ENCODE measurements at places on chromosomes 1 and 21.

GRCh38 chr1:169868978-169869377 is 24.7 kb downstream of the SCYL3 start:
- DNase-seq, result no peak

GRCh38 chr1:56156971-56157876 is 422.1 kb downstream of the PLPP3 start:
- DNase-seq, result no peak

GRCh38 chr1:227124473-227124872 is 184.4 kb downstream of the COQ8A start:
- no peak for DNase-seq

GRCh38 chr1:183735069-183735860 is 69.7 kb upstream of the RGL1 start:
- no peak for DNase-seq

GRCh38 chr1:192256674-192257334 is 60.0 kb upstream of the RGS21 start:
- DNase-seq, result no peak

GRCh38 chr1:183753464-183753891 is 51.4 kb upstream of the RGL1 start:
- DNase-seq, result no peak

DNA sequence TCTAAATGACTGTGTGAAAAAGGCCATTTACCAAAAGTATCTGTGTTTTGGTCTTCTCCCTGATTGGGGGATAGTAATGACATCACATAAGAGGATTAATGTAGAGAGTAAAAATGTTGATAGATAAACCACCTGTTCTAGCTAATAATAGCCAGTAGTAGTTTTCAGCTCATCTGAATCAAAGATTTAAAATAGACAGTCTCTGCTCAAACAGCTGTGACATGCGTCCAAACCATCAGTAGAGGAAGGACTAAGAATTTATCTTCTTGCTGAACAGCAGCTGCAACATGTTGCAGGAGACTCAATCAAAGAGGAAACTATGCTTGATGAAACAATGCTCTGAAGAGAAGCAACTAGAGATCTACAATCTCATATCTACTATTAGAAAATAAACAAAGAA is 21.4 kb downstream of the TMPRSS15 start:
- no peak for DNase-seq

DNA sequence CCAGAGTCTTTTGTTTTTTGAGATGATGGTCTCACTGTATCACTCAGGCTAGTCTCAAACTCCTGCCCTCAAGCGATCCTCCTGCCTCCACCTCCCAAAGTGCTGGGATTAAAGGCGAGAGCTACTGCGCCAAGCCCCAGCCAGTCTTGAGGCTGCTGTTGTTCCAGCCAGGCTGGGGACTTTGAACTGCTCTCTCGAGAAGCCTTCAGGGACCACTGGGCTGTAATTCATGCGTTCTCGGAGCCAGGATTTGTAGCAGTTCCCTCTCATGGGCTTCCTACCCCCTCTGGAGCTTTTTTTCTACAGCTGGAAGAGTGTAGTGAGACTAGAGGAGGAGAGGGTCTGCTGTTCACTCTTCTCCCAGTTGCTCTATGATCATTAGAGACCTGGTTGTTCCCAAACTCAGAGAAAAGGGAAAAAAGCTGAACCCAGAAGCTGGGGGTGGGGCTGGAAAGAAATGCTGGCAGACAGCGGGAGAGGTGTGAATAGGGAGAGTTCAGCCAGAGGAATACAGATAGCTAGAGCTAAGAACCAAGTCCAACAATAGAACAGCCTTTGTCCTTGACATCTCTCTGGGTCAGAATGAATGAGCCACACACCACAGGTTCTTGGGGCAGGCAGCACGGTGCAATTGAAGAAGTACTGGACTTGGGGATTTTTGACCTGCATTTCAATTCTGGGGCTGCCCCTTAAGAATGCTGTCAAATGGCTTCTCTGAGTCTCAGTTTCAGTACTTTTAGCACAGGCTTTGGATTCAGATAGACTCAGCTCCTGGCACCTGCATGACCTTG is 13.2 kb upstream of the SLC41A1 start:
- no peak for DNase-seq

GRCh38 chr1:43345120-43345519 is 7.5 kb downstream of the MPL start:
- no peak for DNase-seq

GRCh38 chr1:31387612-31388011 is 14.7 kb upstream of the FABP3 start:
- no peak for DNase-seq

- DNase-seq, result no peak
Measured at GRCh38 chr1:51610637-51611036, 6.3 kb upstream of the OSBPL9 start.

GRCh38 chr1:5975133-5975880 is 16.9 kb downstream of the NPHP4 start:
- peak; percentile 69 for DNase-seq

DNA sequence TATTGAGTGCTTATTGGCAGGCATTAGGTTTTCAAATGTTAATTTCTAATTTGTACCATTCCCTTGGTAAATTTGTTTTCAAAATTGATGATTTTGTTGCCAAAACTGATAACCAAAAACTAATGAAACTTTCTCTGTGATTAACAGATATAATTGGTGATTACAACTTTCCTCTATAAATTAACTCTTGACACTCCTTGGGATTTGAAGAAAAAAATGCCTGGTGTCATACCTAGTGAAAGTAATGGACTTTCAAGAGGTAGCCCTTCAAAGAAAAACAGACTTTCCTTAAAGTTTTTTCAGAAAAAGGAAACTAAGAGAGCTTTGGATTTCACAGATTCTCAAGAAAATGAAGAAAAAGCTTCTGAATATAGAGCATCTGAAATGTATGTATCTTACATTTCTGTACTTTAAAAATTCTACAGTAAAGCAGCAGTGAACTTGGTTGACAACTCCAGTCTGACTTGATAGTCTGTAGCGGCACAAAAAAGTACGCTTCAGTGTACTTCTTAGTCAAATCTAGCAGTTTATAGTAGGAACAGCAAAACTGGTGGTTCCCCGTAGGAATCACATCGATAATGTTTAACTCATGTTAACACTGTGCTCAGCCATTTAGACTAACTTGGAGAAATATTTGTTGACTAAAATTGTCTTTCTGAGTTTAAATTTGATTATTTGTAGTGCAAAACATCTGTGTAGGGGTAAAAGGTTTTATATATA is 3.0 kb downstream of the USP1 start:
- no peak for DNase-seq

DNA sequence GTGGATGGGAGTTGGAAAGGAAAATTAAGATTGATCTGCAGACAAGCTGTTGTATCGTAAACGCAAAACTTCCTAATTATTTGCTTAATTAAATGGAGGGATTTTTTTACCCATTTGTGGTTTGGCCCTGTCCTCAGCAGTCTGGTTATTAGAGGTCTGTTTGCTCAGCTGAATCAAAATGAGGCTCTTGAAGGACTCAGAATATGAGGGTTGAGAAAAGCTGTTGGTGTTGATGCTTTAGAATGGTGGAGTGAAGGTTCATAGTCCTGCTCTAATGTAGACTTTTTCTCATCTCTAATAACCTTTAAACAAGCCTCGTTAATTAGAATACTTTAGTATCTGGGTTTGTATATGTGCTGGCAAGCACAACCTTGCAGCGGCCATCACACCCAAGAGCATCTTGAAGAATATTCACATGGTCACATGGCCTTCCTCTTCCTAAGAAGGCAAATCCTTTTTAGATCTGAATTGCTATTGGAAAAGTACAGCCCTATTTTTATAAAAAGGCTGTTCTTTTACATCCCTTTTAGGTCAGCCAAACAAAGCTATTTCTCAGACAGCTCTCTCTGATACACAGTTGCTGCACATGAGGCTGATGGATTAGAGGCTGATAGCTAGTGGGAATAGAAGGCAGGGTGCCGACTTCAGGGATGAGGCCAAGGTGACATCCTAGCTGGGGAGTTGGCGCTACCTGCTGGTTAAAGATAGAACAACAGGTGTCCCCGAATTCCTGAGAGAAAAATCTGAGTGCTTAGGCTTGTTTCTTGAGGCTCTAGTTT is 53.8 kb downstream of the MACF1 start:
- peak; percentile 70 for DNase-seq

DNA sequence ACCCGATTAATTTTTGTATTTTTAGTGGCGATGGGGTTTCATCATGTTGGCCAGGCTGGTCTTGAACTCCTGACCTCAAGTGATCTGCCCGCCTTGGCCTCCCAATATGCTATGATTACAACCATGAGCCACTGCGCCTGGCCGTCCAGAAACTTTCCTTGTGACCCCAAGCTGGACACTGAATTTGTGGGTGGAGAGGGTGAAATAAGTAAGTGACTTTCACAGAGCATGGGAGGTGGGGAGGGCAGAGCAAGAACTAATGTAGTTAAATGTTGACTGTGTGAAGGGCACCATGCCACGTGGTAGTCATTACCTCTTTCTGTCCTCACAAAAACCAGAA is 2.7 kb upstream of the UTP11 start:
- no peak for DNase-seq

DNA sequence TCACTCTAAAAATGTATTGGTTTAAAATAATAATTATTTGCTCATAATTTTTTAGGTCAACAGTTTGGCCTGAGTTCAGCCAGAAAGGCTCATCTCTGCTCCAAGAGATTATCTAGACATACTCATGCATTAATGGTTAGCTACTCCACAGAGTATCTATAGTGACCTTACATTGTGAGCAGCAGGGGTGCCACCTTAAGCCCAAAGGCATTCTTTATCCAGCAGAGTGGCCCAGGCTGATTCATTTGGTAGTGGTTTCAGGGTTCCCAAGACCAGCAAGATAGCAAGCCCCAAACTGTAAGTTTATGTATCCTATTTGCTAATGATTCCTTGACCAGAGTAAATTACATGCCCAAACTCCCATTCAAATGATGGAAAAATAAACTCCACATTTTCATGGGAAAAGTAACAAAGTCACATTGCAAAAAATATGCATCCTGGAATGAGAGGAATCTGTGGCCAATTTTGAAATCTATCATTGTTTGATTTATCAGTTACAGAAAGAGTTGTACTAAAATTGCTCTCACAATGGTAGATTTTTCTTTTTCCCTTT is 182.6 kb upstream of the KCNK2 start:
- no peak for DNase-seq

- DNase-seq, result no peak
Measured at GRCh38 chr21:28683982-28684752, 308.5 kb downstream of the LTN1 start.

DNA sequence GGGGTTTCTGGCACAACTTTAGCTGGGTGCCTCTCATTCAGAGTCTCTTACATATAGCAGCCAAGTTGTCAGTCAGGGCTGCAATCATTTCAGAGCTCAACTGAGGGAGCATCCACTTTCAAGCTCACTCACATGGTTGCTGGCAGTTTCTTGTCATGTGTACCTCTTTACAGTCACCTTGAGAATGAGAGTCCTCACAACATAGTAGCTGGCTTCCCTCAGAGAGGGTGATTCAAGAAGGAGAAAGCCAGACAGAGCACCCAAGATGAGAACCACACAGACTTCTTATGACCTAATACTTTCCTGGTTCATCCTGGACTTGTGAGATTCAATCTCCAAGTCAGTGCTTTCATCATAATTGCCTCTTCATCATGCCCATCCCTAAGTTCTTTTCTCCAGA is 57.2 kb downstream of the DPT start:
- DNase-seq, result no peak

DNA sequence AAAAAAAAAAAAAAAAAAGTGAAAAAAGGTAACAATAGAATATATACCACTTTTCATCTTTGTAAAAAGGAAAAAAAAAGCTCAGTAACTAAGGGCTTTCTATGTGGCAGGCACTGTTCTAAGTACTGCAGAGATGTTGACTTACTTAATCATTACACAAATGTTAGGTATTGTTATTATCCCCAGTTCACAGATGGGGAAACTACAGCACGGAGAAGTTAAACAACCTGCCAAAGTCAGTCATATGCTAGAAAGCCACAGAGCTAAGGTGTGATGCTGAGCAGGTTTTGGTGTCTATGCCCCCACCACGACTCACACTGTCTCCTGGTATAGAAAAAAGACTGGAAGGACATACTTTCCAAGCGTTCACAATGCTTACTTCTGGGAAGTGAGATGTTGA is 6.6 kb upstream of the PNRC2 start:
- DNase-seq, result no peak

- DNase-seq, result peak; percentile 65
Measured at GRCh38 chr1:154999571-155000410, 2.8 kb upstream of the ZBTB7B start.

GRCh38 chr1:68168545-68169171 is 63.7 kb downstream of the WLS start:
- no peak for DNase-seq

DNA sequence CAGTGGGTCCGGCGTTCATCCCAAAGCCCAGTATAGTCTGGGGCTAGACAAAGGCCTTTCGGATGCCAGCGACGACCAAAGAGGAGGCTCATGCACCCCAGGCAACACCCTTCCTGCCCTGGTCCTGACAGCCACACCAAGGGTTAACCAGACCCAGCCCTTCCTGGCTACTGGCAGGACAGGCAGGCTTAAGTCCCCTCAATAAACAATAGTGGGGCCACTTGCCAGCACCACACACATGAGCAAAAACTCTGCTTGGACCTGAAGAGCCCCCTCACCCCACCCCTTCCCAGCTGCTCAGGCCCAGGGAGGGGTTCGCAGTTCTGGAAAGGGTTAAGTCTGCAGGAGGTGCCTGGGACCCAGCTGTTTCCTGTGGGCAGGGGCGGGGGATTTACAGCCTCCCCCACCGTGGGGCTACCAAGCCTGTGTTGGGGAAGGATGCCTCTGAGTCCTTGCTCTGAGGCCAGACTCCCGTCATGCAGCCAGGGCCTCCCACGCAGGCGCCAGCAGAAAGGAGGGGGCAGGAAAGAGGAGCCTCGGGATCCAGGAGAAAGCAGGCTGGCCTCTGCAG is 18.2 kb downstream of the PHLDA3 start:
- DNase-seq, result peak; percentile 10

GRCh38 chr1:63099188-63099587 is 223.2 kb upstream of the FOXD3 start:
- no peak for DNase-seq

DNA sequence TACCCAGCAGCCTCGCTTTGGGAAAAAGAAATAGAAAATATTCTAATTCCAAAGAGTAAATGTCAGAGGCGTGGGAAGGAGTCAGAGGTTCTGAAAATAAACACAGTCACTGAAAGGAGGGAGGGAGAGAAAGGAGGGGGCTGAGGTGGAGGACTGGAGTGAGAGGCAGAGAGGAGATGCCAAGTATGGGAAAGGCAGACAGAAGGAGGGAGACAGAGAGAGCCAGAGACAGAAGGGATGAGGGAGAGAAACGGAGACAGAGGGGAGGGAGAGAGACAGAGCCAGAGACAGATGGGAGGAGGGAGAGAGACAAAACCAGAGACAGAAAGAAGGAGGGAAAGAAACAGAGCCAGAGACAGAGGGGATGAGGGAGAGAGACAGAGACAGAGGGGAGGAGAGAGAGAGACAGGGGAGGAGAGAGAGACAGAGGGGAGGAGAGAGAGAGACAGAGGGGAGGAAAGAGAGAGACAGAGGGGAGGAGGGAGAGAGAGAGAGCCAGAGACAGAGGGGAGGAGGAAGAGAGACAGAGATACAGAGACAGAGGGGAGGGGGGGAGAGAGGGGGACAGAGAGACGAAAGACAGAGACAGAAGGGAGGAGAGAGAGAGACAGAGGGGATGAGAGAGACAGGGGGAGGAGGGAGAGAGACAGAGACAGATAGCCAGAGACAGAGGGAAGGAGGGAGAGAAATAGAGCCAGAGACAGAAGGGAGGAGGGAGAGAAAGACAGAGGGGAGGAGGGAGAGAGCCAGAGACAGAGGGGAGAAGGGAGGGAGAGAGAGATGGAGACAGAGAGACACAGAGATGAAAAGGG is 525.5 kb downstream of the MATN1 start:
- DNase-seq, result no peak

Data from NCI-H2171 treated with DMSO at 0.1 percent for 48 hours (cell line).